Stimulated activated CD4-positive, alpha-beta T cell treated with anti-CD3 and anti-CD28 coated beads, Interleukin-4, amount 100 ng/mL, for 4 hours (primary cell): ENCODE measurements at places on chromosomes 1 and 21.

- no peak for DNase-seq
These were observed 588.1 kb downstream of the DPYD start for GRCh38 chr1:97332716-97333115.

DNA sequence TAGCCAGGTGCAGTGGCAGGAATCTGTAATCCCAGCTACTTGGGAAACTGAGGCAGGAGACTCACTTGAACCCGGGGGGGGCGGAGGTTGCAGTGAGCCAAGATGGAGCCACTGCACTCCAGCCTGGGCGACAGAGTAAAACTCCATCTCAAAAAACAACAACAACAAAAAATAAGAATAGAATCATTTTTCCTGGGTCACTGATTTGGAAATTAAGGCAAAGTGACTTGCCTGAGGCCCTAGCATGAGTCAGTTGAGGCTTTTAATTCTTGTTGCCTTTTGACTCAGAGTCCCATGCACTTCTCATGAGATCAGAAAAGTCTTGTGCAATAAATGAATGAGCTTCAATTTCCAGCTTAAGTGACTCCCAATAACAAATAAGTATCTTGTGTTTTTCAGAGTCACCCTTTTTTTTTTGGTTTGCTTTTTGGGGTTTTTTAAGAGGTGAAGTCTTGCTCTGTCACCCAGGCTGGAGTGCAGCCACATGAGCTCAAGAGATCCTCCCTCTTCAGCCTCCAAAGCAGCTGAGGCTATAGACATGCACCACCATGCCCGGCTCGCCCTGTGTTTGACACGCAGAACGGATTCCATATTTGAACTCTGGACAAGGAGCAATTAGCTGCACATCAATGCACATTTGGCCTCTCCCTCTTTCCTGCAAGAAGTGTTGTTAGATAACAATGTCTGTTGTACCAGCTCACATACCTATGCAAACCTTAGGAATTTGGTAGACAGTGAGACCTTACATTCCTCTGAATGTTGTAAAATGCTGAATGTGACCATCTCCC is 3.4 kb upstream of the PLEKHM2 start:
- no peak for DNase-seq

DNA sequence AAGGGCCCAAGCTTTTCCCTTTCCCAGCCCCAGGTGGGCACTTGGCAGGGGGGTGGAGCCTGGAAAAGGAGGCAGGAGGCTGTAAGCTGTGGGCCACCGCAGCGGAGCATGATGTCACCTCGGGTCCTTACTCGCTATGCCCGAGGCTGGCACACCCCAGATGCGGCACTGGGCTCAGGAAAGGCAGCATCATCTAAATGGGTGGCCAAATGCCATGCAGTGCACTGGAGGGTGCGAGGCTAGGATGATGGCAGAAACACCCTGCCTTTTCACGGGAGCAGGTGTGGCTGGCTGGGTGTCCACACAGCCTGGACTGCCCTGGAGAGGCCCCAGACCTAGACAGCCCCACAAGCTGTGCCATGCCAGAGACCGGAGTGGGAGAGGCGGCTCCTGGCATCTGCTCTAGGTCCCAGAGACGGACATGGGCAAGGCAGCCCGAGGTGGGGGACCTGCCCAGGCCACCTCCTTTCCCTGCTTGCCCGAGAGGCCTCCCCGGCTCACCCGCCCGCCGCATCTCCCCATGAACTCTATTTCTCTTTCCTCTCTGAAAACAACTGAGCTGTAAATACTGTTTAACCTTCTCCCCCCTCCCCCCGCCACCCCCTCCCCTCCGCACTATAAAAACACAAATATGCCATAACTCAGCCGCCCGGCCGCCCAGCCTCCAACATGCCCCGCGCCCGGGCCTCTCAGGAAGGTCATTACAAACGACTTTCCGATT is 124.7 kb downstream of the CASZ1 start:
- no peak for DNase-seq

DNA sequence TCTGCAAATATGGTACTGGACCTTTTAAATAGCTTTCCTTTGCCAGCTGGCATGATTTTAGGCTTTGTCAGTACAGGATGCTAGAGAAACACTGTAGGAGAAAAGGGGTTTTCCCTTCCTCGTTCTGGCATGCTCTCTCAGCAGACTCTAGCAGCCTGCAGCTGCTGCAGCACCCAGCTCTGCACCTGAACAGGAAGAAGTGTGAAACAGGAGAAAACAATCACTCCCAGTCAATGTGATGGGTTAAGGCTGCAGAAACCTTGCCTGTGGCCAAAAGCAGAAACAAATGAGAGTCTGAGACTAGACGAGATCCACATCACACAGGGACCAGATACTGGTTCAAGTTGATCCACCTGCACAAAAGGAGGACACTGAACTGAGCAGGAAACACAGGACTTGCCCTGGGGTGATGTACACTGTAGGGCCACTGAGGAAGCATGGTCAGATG is 21.2 kb downstream of the OVGP1 start:
- peak; percentile 16 for DNase-seq

DNA sequence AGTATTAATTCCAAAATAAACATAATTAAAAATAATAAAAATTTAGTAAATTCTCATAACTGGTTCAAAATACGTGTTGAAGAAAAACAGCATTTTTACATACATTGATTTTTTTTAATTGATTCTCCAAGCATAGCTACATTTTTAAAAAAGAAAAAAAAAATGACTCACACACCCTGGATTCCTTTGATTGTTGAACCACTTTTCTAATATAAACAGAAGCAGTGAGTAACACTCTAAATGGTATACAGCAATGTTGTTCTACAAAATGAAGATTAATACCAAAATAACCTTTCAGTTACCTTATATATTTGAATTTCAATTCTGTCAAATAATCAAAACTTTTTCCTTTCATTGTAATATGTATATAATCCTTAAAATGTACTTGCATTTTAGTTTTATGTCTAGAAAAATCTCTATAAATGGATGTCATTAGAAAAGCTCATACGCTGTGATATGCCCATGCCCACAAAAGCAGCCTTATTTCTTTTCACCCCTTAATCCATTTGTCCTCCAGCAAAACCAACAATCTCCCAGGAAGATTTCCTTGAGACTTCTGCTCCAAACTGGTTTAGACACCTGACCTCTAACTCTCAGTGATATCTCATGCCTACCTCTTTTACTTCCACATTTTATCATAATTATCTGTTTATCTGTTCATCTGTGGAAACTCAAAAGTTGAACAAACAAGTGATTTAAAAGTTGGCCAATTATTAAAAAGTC is 246.4 kb upstream of the NR5A2 start:
- DNase-seq, result no peak

DNA sequence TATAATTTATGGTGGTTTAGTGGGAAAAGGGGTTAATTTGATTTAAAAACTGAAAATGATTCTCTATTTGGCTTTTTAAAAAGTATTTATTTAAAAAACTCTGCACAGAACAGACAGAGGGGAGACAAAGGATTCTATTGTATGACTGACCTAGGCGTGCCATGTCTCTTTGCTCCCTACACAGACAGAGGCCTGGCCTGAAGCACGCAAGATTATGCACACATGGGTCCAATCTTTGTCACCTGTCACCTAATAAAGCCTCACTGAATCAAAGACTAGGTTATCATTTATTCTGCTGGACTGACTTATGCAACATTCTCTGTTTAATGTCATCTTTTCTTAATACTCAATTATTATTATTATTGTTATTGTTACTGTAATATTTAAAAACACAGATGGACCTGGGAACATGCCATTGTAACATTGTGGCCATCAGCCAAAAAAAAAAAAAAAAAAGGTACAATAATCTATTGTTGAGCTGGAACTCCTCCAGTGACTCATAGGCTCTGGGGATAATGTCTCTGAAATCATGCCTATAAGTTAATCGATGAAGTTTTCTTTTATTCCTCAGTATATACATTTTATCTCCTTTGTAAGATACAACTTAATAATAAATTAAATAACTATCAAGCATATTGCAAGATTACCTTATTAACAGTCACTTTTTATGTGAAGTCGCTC is 112.1 kb downstream of the RUNX1 start:
- no peak for DNase-seq

GRCh38 chr21:36700295-36700970 is 1.5 kb downstream of the SIM2 start:
- DNase-seq, result no peak

DNA sequence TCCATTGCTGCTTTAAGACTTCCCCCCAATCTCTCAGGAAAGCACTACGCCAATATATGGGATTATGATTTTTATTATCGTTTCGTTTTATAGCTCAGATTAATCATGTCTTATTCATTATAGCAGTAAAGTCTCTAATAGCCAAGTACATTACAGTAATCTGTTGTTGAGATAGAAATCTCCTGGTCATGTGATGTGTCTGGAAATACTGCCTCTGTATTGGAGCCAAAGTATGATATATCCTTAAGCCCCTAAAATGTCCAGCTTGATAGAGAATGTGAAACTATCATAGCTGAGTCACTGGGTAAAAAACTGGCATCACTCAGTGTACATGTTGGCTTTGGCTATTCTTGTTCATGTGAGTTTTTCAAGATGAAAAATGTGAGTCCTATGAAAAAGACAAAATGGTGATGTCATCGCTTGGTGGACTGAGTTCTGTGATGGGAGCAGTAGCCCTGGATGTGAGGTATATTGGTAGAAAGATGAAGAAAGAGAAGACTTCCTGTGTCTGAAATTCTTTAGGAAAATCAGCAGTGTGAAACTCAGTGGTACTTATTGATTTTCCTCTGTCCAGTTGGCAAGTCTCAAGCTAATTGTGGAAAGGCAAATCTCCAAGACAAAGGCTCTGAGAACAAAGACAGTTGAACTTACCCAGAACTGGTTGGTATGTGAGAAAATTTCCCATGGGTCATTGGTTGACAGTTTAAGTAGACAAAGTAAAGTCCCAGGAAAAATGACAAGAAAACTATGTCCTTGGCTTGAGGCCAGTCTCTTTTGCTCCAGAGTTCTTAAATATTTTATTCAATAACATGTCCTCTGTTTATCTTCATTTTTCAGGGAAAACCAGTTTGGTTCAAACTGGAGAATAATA is 76.2 kb downstream of the BRINP2 start:
- DNase-seq, result no peak

DNA sequence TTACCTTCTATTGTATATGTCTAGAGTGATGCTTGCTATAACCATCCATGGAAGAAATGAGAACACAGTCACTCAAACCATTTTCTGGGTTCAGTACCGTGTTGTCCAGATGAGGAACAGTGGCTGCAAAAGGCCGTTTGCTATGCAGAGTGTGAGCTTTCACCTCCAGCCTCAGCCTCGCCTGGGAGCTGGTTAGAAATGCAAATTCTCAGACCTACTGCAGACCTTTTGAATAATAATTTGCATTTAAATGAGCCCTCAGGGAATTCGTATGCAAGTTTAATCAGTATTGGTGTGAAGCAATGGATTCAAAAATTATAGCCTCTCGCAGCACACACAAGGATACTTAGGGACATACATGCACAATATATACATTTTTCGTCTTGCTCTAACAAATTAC is 24.1 kb downstream of the KCNJ15 start:
- no peak for DNase-seq

GRCh38 chr1:247919952-247920351 is at the start of gene OR2T8:
Gene OR2T8 (plus strand): TSS chr1:247920252. CDS start chr1:247921018, 766 bp downstream.
- DNase-seq, result no peak

GRCh38 chr1:235637756-235638534 is 11.6 kb downstream of the GNG4 start:
- DNase-seq, result no peak

DNA sequence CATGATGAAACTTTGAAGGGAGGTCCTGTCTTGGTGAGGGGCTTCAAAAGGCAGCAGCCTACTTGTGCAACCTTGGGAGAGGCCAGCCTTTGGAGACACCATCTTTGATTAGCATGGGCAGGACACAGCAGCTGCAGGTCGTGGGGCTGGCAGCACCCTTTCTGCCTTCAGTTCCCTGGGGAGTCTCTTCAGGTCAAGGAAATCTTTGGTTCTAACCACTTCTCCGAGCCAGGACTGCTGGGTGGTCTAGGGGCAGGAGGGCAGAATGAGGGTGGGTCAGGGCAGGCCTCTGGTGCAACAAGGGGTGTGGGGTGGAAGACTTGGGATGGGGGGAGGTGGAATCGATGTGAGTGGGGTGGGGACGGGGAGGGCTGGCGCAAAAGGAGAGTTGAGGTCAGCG is 269.7 kb downstream of the FOXD2 start:
- DNase-seq, result no peak

DNA sequence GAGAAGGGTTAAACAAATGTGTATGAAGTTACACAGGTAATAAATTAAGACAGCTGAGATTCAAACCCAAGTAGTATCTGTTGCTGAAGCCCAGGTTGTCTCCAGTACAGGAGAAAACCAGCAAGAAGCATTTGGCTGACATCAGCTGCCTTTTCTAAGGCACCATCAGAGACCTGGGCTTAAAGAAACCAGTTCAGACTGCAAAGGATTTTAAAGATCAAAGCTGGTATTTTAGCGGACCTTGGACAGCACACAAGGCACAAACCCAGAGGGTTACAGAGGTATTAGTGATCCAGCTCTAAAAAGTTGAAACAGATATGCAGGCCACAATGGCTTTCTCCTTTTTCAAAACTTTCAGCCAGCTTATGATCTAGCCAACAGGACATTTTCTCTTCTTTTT is 23.4 kb downstream of the BEND5 start:
- no peak for DNase-seq

DNA sequence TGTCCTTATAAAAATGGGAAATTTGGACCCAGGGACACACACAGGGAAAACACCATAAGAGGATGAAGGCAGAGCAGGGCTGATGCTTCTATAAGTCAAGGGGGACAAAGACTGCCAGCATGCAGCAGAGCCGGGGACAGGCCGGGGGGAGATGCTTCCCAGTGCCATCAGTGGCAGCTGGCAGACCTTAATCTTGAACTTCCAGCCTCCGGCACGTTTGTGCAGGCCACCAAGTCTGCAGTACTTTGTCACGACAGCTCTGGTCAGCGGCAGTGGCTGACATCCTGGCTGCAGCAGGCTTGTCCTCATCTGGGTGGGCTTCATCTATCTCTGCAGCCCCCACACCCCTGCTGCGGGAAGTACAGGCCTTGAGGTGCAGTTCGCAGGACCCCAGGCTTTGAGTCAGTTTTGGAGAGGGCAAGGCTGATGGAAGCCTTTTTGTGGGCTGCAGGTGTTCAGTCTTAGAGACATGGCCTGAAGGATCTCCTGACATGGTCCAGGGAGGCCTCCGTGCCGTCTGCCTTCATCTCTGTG is 186.0 kb downstream of the DYRK1A start:
- DNase-seq, result no peak

GRCh38 chr1:171352554-171352953 is 38.6 kb downstream of the FMO4 start:
- no peak for DNase-seq
